Left forelimb (tissue), 1 donor: ENCODE measurements at places on chromosomes 3 and 15.

GRCh38 chr15:51931638-51932037 is 39.9 kb downstream of the LEO1 start:
- no peak for DNase-seq

- DNase-seq: no peak
These were observed 2.5 kb downstream of the CD86 start for GRCh38 chr3:122057671-122058070.

DNA sequence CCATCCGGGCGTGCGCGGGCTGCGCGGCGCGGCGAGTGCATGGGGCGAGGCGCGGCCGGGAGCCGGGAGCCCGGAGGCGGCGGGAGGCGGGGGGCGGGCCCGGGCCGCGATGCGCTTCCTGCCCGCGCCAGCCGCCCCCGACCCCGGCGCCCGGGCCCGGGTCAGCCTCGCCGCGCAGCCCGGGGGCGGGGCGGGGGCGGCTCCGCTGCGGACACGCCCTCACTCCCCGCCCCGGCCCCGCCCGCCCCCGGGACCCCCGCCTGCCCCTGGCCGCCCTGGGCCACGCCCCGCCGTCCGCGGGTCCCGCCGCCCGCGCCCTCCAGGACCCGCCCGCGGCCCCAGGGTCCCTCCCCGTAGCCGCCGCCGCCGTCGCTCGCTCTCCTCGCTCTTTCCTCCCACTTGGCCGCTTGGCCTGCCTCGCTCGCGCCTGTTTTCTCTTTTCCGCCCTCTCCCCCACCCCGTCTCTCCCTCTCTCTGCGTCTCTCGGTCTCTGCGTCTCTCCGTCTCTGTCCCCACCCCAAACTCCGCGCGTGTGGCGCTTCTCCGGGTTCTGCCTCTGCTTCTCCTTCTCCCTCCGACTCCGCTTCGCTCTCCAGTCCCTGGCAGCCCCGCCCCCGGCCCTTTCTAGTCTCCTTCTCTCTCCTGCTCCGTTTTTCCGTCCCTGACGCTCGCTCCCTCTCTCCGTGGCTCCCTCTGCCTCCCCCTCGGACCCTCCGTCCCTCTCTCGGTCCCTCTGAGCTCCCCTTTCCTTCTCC is at the start of gene PLXND1:
TSS of gene PLXND1 (minus strand) at position 41 of the 755 bp plus-strand sequence. CDS start at position 4, 37 bp downstream.
- peak; percentile 85 for DNase-seq

- DNase-seq: no peak
These were observed 161.7 kb downstream of the POLR2M start for GRCh38 chr15:57867970-57868798.

- no peak for DNase-seq
These were observed 291.2 kb upstream of the TBC1D5 start for GRCh38 chr3:18033581-18034108.

DNA sequence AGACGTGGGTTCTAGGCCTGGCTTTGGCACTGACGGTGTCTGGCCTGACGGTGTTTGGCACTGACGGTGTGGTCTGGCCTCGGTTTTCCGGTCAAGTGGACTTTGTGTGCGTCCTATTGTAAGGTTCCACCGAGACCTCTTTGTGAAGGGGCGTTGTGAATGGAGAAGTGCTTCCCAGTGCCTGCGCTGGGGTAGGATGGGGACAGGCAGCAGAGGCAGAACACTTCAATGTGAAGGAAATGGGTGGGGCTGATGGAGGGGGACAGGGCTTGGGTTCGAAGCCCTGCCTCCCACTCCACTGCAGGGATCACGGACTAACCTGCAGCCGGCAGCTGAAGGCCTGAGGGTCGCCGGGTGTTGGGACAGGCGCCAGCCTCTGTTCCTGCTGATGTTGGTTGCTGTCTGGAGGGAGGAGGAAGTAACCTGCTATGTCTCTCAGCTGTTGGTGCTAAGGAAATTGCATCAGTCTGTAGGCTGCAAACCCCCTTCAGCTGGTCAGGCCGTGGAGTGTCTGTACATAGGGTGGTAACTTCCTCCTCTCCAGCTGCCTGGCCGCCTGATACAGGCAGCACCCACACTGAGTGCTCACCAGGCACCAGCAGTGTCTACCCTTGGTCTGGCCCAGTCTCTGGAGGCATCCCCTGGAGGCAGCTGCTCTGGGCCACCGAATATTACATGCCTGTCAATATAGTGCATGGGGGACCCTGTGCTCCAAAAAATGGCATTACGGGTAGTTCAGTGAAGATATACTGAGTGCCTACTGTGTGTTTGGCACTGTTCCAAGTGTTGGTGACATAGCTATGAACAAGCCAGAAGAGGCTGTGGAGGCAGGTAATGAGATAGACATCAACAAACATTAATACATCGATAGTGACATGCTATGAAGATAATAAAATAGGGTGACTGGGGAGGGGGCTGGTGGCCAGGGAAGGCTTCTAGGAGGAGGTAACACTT is 1.1 kb downstream of the TM6SF1 start:
- DNase-seq: no peak

DNA sequence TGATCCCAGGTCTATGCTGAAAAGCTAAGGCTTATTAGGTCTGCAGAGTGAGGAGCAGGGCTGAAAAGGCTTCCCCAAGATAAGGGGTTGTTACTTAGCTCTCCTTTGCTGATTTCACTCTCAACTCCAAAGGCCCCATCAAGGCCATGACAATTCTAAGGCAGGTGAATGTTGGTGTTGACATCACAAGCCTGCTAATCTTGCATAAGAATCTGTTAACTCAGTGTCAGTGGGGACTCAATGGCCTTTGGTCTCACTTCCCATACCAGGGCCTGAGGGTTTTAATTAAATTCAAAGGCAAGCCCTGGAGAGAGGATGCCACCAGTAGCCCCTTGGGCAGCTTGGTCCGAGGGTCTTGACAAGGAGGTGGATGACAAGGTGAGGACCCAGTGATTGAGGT is 9.4 kb upstream of the ALAS1 start:
- no peak for DNase-seq

DNA sequence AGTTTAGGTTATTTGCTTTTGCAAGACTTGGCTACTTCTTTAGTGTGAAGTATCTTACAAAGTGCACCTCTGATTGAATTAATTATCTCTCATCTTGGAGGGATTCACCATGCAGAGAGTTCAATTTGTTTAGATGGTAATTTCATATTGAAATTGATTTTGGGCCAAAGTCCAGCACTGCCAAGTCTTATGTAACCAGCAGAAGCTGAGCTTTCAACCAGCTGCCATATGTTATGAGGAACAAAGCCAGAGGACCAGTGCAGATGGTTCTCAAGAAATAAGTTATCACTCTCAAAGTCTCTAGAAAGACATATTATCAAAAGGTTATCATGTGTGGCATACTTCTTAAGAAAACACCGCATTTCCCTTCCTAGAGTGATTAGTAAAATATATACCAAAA is 29.0 kb downstream of the ABHD6 start:
- DNase-seq: no peak
